HepG2 (cell line): ENCODE measurements at places on chromosomes 3 and 15. TPM values are rescaled to one million over a fixed set of nuclear protein-coding genes. Genes with fewer than 3 reads are reported as not detected.

Gene UBE2E2
- 0.77 and 0.81 TPM in 2 replicates for total RNA-seq

Gene RARRES1
- total RNA-seq = not detected in 2 replicates

GRCh38 chr3:162602619-162603018 lies 1106.0 kb downstream of the OTOL1 start:
- no peak for DNase-seq
- no peaks in the 10 kb centered on the region for H3K36me3 ChIP-seq
- no peak overlapping the region for H3K27ac ChIP-seq
- H3K27me3 ChIP-seq = no peaks in the 10 kb centered on the region
- H3K4me3 ChIP-seq = no peak overlapping the region

DNA sequence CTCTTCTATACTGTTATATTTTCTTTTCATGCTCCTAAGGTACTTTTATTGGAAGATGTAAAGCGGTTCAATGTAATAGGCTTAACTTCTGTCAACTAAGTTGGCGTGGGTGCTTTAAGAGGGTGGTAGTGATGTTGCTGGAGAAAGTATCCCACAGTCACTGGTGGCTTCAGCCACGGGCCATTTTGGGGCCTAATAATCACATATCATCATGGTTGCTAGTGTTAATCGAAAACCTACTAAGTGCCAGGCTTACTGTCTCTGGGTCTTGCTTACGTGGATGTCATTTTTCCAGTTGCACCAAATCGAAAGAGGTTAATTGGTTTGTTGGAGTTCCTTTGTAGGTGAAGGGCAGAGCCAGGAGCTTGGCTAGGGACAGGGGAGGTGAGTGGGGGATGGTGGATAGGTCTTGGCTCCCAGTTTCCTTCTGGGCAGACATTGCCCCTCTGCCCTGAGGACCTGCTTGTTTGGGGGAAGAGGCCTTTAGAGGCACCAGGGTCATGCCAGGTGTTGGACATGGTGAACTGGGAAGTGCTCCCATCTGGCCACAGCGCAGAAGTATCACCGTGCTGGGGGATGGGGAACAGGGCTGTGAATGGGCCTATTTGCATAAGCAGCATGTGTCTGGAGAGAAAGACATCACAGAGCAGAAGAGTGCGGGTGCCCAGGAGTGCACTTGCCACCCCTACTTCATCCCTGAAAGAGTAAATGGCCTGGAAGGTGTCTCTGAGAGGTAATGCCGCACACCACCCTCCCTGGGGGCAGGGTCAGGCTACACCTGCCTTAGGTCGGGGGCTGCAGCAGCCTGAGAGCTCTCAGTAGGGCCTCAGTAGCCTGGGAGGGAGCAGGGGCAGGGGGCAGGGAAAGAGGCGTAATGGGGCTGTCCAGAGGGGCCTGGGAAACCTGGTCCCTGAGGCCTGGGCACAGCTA lies 62.4 kb upstream of the POLG start:
- H3K27me3 ChIP-seq = peaks cover 84% of the 10 kb centered on the region
- H3K36me3 ChIP-seq = no peaks in the 10 kb centered on the region
- no peak for DNase-seq
- H3K27ac ChIP-seq = no peak overlapping the region
- H3K4me3 ChIP-seq = no peak overlapping the region

- H3K27ac ChIP-seq = no peak overlapping the region
- H3K4me1 ChIP-seq = peaks cover 10% of the 10 kb centered on the region
- H3K4me3 ChIP-seq = no peak overlapping the region
- H3K36me3 ChIP-seq = no peaks in the 10 kb centered on the region
- no peaks in the 10 kb centered on the region for H3K27me3 ChIP-seq
Observed at GRCh38 chr3:178063461-178063860, 472.8 kb upstream of the KCNMB2 start.
